ENCODE measurements at places on chromosomes 2 and 18.
A peak's percentile ranks its signal among the peaks of the same experiment; 100 is the strongest.

DNA sequence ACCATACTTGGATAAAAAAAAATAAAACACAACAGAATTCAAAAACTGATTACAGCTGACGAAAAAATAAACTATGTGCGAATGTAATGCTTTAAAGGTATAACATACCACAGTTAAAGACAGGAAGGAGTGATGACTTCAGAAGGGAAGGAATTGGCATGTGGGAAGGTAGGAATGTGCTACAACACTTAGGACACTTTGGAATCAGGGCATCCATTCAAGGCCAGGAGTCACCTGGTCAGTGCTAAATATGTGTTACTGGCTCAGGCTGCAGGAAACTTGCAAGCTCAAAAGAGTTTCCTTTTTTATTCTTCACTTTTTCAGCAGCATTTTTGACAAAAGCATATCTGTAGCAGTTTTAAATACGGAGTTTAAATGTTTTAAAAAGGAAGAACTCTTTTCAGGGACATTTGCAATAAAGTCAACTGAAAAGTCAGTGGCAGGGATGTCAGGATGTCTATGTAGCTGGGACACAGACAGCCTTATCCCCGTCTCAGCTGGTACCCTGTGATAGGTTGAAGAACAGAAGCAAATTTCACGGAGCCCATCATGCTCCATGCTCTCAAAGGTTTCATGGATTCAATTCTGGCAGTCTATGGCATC lies 138.0 kb upstream of the KLHL14 start:
- no peak overlapping the region for H3K27ac ChIP-seq
- peaks cover 3% of the 10 kb centered on the region for H3K27me3 ChIP-seq
- H3K4me3 ChIP-seq: no peak overlapping the region
- DNase-seq: no peak
- peaks cover 4% of the 10 kb centered on the region for H3K4me1 ChIP-seq

- peaks cover 2% of the 10 kb centered on the region for H3K27me3 ChIP-seq
- no peaks in the 10 kb centered on the region for H3K4me1 ChIP-seq
- no peak for DNase-seq
- H3K4me3 ChIP-seq: no peak overlapping the region
- H3K36me3 ChIP-seq: no peaks in the 10 kb centered on the region
- no peak overlapping the region for H3K27ac ChIP-seq
Observed at GRCh38 chr2:235453605-235454151, 40.2 kb upstream of the AGAP1 start.

DNA sequence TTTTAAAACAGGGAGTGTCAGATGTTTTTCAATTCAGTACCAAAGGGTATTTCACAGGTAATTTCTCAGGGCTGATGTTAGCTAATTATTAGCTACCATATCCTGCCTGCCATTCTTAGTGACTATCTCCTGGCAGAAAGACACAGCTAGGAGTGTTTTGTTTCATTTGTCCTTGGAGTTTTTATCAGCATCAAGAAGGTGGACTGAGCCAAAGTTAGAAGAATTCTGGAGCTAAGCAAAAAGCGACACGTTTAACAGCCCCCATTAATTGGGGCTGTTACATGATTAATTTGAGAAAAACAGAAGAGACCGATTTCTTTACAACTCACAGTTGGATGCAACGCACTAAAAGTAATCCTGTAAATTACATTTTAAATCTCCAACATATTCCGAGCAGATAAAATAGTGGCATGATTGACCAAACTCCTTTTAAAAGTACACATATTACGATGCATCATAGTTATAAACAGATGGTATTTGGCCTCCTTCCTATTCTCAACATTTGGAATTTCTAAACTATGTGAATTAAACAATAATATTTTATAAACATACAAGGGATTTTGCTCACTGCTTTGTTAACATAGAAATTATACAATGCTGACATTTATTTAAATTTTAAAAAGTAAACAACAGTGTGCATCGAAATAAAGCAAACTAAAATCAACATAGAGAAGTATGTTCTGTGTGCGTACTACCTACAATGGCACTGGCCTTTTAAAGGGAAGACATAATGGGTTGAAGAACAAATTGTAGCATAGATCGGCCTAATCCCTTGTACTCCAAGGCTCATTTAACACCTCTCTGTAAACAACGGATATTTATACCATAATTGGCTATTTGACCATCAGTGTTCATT lies 585.1 kb downstream of the ZEB2 start:
- no peaks in the 10 kb centered on the region for H3K36me3 ChIP-seq
- H3K27ac ChIP-seq: no peak overlapping the region
- no peak overlapping the region for H3K4me3 ChIP-seq
- DNase-seq: no peak
- H3K27me3 ChIP-seq: peaks cover 52% of the 10 kb centered on the region

GRCh38 chr2:119823734-119824334 lies 64.1 kb downstream of the PTPN4 start:
- no peak for DNase-seq
- H3K4me3 ChIP-seq: no peak overlapping the region
- H3K27me3 ChIP-seq: no peaks in the 10 kb centered on the region
- H3K36me3 ChIP-seq: peaks cover 7% of the 10 kb centered on the region
- peaks cover 52% of the 10 kb centered on the region for H3K4me1 ChIP-seq

DNA sequence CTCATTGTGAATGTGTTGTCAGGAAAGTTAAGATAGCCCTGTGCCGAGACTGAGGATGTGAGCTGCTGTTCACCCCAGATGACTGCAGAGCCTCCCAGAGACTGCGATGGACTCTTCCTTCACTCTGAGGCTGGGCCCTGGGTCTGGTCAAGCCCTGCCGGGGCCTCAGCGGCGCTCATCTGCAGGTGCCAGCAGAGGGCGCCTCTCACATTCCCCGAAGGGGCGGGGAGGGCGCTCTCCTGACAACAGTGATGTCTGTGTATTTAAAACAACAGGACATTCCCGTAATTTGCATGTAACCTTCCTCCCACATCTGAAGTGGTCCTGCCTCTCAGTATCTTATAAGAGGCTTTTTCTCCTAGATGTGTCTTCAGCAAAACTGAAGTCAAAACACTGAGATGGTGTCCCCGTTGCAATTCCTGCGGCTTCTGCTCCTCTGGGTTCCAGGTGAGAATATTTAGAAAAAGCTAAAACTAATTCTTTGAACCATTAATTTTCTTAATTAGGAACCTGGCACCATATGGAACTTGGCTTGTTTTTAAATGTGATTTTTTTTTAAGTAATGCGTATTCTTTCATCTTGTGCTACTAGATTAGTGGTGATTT lies 1377.9 kb downstream of the RPIA start:
- no peaks in the 10 kb centered on the region for H3K4me1 ChIP-seq
- peaks cover 1% of the 10 kb centered on the region for H3K27me3 ChIP-seq
- DNase-seq: peak; percentile 11
- no peak overlapping the region for H3K4me3 ChIP-seq

DNA sequence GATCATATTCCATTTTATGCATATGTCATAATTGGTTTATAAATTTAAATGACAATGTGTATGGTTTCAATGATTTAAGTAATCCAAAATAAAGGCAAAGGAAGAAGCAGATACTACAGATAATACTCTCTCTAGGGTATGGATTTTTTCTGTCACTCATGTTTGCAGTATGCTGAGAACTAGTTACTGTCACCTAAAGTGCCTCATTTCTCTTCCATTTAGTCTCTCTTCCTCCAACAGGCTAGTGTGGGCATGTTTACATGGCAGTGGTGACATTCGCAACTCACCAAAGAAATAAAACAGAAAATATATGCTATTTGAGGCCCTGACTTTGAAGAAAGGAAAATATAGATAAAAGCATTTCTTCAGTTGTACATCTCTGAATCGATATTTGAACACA lies 1460.4 kb upstream of the ZEB2 start:
- DNase-seq: no peak
- no peaks in the 10 kb centered on the region for H3K4me1 ChIP-seq
- no peaks in the 10 kb centered on the region for H3K27me3 ChIP-seq
- H3K4me3 ChIP-seq: no peak overlapping the region

DNA sequence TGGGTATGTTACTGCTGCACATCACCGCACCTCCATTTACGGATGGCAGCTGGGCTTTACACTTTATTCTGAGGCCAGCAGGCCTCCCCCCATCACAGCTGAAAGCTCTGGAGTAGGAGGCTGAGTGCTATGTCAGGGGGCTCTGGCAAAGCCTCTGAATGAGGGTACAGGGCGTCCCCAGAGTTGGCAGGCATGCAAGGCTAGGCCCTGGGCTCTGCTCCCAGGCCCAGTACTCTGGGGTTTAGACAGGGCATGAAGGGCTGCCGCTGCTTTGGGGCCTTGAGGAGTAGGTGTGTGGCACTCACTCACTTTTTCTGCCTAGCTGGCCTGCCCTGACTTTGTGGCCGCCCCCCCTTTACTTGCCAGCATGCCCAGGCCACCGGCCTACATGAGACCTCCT lies 90.8 kb downstream of the WDSUB1 start:
- H3K36me3 ChIP-seq: no peaks in the 10 kb centered on the region
- DNase-seq: no peak
- H3K4me1 ChIP-seq: peaks cover 4% of the 10 kb centered on the region

DNA sequence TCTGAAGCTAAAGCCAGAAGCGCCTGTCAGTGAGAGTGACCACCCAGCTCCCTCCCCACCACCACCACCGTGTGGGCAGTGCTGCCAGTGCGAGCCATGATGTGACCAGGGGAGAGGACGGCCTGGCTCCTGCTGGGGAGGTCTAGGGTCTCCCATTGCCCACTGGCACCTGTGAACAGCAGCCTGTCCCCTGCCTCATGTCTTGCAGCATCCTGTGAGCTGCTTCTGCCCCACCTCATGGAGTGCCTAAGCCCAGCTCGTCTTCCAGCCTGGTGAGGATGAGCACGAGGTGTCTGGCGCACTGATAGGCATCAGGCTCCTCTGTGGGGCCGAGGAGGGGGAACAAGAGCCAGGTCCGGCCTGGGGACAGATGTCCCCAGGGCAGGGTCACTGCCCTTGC lies 61.4 kb downstream of the FAM168B start:
- no peak overlapping the region for H3K4me3 ChIP-seq
- no peak overlapping the region for H3K27ac ChIP-seq
- DNase-seq: no peak
- peaks cover 18% of the 10 kb centered on the region for H3K27me3 ChIP-seq
- peaks cover 3% of the 10 kb centered on the region for H3K4me1 ChIP-seq

- peaks cover 49% of the 10 kb centered on the region for H3K36me3 ChIP-seq
- peak; percentile 70 for DNase-seq
- H3K4me3 ChIP-seq: peak overlapping the region; percentile 100
- H3K4me1 ChIP-seq: peaks cover 41% of the 10 kb centered on the region
Observed at GRCh38 chr2:219230059-219230540, 494 bp downstream of the ANKZF1 start.

DNA sequence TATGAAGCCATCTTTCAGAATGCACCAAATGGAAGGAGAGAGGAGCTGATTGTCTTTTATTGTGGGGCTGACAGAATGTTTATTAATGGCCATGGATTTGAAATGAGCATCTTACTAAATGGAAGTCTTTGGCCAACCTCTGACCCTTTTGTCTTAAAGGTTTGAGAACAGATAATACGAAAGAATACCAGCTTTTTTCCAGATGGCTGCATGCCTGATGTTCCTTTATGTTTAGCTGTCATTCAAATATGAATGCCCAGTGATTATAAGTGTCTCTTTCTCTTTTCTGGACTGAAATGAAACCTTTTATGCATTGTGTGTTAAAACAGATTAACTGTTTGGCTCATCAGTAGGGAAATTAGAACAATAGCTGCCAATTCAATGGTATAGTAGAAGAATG lies 46.0 kb downstream of the PARD3B start:
- no peak overlapping the region for H3K27ac ChIP-seq
- no peaks in the 10 kb centered on the region for H3K4me1 ChIP-seq
- H3K27me3 ChIP-seq: no peaks in the 10 kb centered on the region
- no peak overlapping the region for H3K4me3 ChIP-seq

GRCh38 chr2:195333869-195334268 lies 323.2 kb upstream of the SLC39A10 start:
- no peak for DNase-seq
- H3K4me1 ChIP-seq: peaks cover 3% of the 10 kb centered on the region
- no peaks in the 10 kb centered on the region for H3K36me3 ChIP-seq
- peak overlapping the region; percentile 4 for H3K27ac ChIP-seq

DNA sequence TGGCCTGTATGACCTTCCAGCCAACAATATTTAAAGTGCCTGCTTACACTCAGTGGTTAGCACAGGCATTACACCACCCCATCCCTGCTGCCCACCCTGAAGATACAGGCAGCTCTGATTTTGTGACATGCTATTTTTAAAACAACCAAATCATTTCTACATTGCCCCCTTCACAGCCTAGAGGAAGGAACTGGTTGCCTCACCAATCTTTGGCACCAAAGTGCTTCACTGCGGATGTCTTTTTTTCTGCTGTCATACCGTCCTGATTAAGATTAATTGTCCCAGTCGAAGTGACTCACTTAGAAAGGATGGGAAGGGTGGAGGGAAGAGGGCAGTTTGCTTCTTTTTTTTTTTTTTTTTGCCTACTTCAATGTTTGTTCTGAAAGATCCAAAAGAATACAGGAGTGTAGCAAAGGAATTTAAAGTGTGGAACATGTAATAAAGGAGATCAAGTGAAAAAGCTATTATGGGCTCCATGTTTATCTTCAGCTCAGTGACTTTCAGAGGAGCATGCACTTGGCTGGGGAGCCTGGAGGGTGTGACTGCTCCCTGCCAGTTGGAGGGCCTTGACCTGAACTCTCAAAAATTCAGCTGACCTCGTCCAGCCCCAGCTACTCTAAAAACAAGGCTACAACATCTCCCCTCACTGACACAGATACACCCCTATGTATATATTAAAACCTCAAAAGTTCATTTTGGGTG lies 501.1 kb upstream of the TNP1 start:
- H3K4me3 ChIP-seq: no peak overlapping the region
- no peak overlapping the region for H3K27ac ChIP-seq
- H3K27me3 ChIP-seq: peaks cover 3% of the 10 kb centered on the region
- no peaks in the 10 kb centered on the region for H3K4me1 ChIP-seq
- H3K36me3 ChIP-seq: no peaks in the 10 kb centered on the region
- no peak for DNase-seq

GRCh38 chr2:149538138-149538833 lies 49.3 kb downstream of the MMADHC start:
- H3K27ac ChIP-seq: no peak overlapping the region
- no peak for DNase-seq
- no peak overlapping the region for H3K4me3 ChIP-seq
- H3K27me3 ChIP-seq: no peaks in the 10 kb centered on the region
- peaks cover 11% of the 10 kb centered on the region for H3K4me1 ChIP-seq

GRCh38 chr2:40690036-40690435 lies 238.1 kb upstream of the SLC8A1 start:
- no peaks in the 10 kb centered on the region for H3K36me3 ChIP-seq
- H3K27ac ChIP-seq: no peak overlapping the region
- no peak overlapping the region for H3K4me3 ChIP-seq
- H3K27me3 ChIP-seq: no peaks in the 10 kb centered on the region
- DNase-seq: no peak

DNA sequence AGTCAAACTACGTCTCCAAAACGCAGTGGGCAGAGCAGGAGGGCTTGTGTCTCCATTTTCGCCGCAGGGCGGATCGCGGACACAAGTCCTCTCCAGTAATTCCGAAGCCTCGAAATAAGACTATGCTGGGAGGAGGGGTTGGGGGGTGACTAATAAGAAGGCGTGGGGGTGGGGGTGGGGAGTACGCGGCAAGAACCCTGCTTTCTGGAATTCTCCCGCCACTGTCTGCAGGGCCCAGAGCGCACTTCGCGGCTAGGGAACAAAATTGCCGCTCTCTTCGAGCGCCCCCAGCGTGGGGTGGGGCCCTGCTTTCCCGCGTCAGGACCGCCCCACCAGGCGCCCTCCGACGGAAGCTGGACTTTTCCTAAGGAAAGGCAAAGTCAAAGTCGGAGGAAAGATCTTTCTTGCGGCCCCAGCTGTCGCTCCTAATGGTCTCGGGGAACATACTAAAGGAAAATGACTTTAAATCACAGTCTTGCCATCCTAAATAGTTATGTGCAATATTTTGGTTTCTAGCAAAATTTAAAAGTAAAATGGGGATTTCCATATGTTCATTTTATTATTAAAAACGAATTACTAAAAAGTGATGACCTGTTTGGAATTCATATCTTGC lies 11.9 kb downstream of the NR4A2 start:
- H3K36me3 ChIP-seq: peaks cover 31% of the 10 kb centered on the region
- peaks cover 52% of the 10 kb centered on the region for H3K4me1 ChIP-seq
- no peak for DNase-seq
- H3K27ac ChIP-seq: no peak overlapping the region
- H3K27me3 ChIP-seq: peaks cover 73% of the 10 kb centered on the region

Measured in activated naive CD8-positive, alpha-beta T cell treated with anti-CD3 and anti-CD28 coated beads, Interleukin-2, amount 50 U/mL, for 24 hours (primary cell).